ENCODE measurements at places on chromosomes 5 and 9.

GRCh38 chr5:130836729-130837649 lies 328.1 kb downstream of the HINT1 start:
- no peak for DNase-seq

DNA sequence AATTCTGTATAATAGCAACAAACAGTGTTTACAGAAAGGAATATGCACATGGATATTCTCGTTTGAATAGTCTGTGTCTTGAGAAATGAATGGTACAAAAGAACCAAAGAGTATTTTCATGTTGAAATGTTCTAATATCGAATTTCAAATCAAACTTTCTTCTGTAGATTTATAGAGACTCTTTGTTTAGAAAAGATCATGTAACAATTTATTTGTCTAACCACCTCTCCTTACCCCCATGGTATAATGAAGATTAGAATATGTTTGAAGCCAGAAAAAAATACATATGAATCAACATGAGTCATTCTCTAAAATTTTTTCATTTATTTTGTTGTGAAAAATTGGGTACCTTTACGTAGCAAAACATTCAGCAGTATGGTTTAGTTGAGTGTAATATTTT lies 285.6 kb downstream of the PRR16 start:
- no peak for DNase-seq

GRCh38 chr9:77019926-77020412 lies 514 bp downstream of the FOXB2 start:
- no peak for DNase-seq

DNA sequence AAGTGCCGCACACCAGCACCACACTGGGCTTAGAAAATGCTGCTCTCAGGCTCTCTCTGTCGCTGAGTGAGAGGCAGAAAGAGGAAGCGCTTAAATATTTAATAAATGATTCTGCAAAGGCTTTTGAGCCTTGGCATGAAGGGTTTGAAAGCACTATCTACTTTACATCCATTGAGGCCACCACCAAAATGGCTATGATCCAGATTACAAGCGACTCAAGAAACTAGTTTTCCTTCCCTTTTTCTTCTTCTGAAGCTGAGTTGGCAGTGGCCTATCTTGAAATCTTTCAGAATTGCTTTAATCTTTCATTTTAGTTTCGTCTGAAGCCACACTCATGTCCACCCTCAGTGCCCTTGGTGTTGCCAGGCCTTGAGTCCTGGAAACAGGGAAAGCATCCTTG lies 59.5 kb downstream of the EBF1 start:
- DNase-seq: no peak

- no peak for DNase-seq
Observed at GRCh38 chr9:112331674-112331952, 1.8 kb downstream of the PTBP3 start.

DNA sequence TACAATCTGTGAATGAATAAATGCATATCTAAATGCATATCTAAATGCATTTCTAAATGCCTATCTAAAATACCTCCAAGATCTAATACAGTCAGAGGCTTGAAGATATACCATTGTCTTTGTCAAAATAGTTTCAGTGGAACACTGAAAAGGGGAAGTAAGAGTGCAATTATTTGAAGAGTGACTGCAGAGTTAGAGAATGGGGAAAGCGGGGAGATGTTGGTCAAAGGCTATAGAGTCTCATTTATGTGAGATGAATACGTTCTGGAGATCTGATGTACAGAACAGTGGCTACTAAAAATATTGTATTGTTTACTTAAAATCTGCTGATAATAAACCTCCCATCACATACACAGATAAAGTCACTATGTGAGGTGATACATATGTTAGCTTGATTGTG lies 1126.2 kb upstream of the CDH9 start:
- DNase-seq: no peak

GRCh38 chr9:136341042-136341655 lies 13.8 kb downstream of the GPSM1 start:
- DNase-seq: no peak

DNA sequence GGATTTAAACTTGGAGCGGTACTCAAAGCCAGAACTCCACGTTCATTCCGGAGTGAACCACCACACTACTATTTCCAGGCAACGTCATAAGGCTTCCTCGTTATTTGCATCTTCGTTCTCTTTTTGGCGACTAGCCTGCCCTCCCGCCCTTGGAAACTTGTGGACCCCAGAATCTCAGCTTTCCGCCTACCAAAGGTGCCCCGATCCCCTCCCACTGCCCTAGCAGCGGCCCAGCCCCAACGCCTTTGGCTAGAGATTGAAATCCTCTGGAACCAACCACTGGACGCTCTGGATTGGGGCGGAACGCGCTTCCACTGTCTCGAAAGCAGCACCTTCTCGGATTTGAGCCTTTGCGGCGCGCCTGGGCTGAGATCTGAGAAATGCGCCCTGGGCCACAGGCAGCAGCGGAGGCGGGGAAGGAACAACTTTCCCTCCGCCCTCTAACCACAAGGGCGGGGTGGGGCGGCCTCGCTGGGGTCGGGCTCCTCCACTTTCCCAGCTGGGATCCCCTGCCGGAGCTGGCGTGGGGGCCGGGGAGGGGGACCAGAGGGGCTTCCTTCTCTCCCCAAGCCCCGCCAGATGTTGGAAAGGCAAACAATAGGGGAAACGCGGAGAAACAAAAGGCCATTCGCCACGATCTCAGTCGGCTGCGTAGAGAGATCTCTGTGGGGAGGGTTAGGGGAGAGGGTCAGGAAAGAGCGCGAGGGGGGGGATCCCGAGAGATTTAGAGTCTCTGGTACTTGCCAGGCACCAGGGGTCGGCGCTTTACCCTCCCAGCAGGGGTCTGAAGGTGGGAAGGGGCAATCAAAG lies 1.3 kb downstream of the MOB3B start:
- DNase-seq: no peak

DNA sequence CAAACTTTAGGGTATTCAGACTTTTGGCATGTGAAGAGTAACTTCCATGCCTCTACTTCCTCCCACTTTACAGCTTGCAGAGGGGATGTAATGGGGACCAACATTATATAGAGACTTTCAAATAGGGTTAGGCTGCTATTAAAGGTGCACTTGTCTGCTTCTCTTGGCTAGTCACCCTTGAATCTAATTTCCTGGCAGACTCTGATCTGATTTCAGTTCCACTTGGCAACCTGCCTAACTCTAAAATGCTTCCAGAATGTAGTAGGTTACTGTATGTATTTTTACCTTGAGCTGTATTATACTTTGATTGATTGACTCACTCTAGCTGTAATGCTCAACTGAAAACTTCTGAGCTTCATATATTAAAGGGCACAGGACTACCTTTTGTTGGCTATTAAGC lies 693.4 kb downstream of the KCTD16 start:
- no peak for DNase-seq

DNA sequence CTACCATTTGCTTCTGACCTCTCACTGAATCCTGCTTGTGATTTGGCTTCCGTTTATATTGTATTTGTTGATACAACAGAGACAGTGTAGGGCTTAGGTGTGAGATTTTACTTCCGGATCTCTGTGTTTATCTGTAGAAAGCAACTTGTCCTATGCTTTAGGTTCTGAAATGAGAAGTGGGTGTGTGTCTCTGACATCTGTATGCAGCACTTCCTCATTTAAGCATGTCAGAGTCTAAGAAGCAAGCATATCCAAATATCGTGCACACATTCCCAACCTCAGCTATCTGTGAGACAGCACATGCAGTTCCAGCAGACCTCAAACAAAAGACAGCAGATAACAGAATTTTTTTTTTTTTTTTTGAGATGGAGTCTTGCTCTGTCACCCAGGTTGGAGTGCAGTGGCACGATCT lies 16.3 kb downstream of the KLF9 start:
- DNase-seq: no peak

DNA sequence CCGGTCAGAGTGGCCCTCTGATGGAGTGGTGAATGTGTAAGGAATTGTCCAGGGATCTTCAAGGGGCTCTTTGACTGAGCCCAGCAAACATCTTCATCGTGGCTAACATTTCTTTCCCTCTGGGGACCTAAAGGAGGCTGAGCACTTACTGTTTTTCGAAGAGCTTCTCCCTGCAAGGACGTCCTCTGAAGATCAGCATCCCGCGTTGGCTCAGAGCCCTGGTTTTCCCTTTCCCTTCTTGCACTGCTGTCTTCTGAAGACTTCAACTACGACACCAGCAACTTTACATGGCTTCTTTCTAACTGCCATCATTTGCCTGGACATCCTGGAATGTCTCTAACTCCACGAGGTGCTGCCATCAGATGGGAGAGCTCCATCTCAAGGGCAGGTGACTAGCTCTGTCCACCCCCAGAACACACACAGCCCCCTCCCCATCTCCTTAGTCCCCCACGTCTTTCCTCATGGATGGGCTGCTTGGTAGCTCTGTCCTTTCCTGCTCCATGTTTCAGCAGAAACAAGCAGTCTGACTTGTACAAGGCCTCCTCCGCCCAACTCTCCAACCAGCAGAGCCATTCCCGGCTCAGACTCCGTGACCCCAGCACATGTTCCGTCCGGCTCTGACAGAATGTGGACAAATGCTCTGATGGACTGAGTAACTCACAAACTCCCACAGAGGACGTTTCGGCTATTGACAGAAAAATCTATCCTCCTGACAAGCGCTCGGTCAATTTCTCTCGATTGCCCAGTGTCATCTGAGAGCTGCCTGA lies 17.1 kb downstream of the SHB start:
- DNase-seq: no peak

GRCh38 chr9:3879315-3879714 lies 353.5 kb upstream of the RFX3 start:
- no peak for DNase-seq

DNA sequence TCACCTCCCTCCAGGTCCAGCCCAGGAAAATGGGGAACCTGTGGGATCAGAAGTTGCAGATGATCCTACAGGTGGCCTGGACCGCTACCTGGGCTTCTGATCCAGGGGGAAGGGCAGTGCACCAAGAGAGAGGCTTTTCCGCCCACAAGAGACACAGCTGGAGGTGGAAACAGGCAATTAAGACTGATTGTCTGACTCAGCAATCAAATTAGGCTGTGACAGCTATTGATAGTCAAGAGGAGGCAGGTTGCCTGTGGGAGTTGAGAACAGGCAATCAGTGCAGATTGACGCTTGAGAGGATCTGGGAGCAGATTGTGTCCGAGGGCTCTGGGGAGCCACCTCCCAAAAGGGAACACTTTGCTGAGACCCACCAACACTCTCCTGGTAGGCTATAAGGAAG lies 71.1 kb upstream of the SLC44A1 start:
- no peak for DNase-seq

GRCh38 chr5:59685793-59686192 lies 207.7 kb downstream of the PDE4D start:
- DNase-seq: no peak

DNA sequence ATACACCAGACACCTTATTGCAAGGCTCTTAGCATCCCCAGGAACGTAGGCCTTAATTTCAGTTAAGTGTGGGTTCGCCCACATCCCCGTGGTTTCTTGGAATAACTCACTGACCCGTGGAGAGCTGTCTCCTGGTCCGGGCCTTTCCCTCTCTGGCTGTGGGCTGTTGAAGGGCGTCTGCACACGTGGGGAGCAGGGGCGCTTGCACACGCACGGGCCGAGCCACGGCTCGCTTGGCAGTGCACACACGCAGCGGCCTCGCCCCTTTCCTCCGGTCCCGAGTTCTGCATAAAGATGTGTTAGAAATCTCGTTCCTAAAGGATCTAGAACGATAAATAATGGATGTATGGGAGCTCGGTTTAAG lies 141.9 kb downstream of the PBX3 start:
- no peak for DNase-seq

DNA sequence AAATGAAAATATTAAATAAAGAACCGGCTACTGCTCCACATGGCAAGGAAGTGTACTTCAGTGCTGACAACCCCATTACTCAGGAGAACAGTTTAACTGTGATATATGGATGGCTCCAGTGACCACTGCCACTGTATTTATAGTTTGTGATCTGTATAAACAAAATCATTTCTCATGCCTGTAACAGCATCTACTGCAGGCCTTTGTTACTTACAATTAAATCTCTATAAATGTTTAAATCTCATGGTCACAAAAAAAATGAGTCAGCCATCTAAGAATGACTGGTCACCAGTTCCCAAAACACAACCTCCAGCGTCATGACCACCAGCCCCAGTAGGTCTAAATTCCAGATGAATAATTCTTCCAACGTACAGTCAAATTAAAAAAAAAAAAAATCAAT lies 24.6 kb downstream of the SERINC5 start:
- DNase-seq: peak; percentile 43

GRCh38 chr9:114897196-114897595 lies 33.2 kb downstream of the TNFSF8 start:
- no peak for DNase-seq

GRCh38 chr5:143355710-143356109 lies 47.8 kb downstream of the NR3C1 start:
- DNase-seq: peak; percentile 85

- no peak for DNase-seq
Observed at GRCh38 chr5:145470396-145470979, 364.7 kb downstream of the PRELID2 start.

DNA sequence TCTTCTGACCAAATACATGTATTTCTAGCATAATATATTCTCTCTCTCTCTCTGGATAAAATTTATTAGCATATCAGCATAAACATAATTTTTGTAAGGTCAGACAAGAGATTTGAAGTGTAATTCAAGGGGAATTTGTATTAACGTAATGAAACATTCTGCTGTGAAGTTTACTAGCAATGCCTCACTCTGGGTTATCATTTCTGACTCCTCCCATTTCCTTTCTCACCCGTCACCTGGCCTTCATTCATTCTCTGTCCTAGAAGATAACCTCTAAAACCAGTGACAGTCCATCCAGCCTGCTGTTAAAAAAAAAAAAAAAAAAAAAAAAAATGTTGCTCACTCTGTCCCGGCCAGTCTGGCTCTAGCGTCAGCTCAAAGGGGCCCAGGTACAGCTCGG lies 27.1 kb downstream of the GRAMD2B start:
- no peak for DNase-seq

GRCh38 chr9:104177676-104178075 lies 83.6 kb downstream of the SMC2 start:
- DNase-seq: no peak

GRCh38 chr9:13786131-13786530 lies 506.6 kb upstream of the MPDZ start:
- no peak for DNase-seq

DNA sequence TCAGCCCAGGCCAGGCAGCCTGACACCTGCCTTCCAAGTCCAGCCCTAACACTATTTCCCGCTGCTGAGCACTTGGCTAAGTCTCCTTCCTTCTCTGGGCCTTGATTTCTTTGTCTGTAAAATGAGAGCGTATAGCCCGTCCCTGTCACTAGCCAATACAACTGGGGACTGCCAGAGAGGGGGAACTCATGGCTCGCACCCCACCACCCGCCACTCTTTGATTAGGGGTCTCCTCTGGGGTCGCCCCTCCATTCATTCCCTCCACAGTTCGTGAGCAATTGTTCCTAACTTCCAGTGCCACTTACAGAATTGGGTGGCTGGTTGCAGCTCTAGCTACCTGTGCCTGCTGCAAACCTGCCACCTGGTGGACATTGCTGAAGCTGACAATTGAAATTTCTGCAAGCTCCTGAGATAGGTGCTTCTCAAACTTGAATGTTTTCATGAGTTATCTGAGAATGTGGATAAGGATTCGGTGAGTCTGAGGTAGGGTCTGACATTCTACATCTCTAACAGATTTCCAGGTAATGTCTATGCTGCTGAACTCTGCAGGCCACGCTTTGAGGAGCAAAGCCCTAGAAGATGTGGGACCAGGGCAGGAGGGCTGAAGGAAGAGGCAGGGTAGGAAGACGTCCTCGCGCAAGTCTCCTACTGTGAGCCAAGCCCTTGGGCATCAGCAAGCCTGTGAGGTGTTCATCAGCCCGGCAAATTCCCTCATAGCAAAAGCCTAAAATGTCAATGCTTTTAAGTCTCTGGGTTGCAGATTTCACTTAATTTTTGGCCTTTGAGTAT lies 13.3 kb upstream of the RECK start:
- DNase-seq: peak; percentile 31

- no peak for DNase-seq
Observed at GRCh38 chr9:134037641-134038040, 12.4 kb downstream of the BRD3OS start.
